Esophagus muscularis mucosa (tissue), 4 donors: ENCODE measurements at places on chromosomes 2 and 18. TPM values are rescaled to one million over a fixed set of nuclear protein-coding genes. Genes with fewer than 3 reads are reported as not detected.
A peak's percentile ranks its signal among the peaks of the same experiment; 100 is the strongest.

Gene ITPRIPL1
- 1.2 TPM for total RNA-seq

GRCh38 chr2:75614162-75614651, 32.4 kb upstream of the MRPL19 start:
- H3K36me3 ChIP-seq = no peaks in the 10 kb centered on the region
- no peaks in the 10 kb centered on the region for H3K4me1 ChIP-seq
- H3K27me3 ChIP-seq = peaks cover 31% of the 10 kb centered on the region
- peak; percentile 78 for DNase-seq
- no peak overlapping the region for H3K4me3 ChIP-seq

Gene BMP10
- not detected for total RNA-seq

Gene CRYBA2
- not detected for total RNA-seq

Gene IL1RN
- total RNA-seq = 4.1 TPM

GRCh38 chr2:148989882-148990493, 48.5 kb upstream of the LYPD6B start:
- H3K36me3 ChIP-seq = no peaks in the 10 kb centered on the region
- DNase-seq = no peak
- no peak overlapping the region for H3K27ac ChIP-seq
- no peaks in the 10 kb centered on the region for H3K4me1 ChIP-seq

Gene C1QL2
- total RNA-seq = not detected

GRCh38 chr18:51227660-51228059, 30.2 kb upstream of the MEX3C start:
- H3K27me3 ChIP-seq = no peaks in the 10 kb centered on the region
- no peak for DNase-seq

Gene BUB1
- total RNA-seq = not detected

Gene ELOA2
- total RNA-seq = not detected

DNA sequence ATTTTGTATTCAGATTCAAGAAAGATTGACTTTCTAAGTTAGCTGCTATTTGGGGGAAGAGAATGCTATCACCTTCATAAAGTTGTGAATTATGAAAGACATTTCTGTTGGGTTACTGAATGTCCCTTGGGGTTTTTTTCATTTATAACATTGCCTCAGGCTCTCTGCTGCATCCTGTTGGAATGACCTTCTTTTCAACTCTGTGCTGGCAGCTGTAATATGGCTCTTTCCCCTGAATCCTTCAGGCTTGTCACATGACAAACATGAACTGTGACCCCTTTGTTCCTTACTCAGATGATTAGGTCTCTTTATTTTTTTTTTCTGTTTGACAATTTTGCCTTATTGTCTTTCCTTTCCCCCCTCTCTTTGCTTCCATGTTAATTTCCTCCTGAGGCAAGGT, 159.8 kb downstream of the TAF4B start:
- H3K27ac ChIP-seq = no peak overlapping the region
- H3K4me1 ChIP-seq = peaks cover 19% of the 10 kb centered on the region
- no peak overlapping the region for H3K4me3 ChIP-seq
- no peak for DNase-seq
- H3K27me3 ChIP-seq = no peaks in the 10 kb centered on the region

DNA sequence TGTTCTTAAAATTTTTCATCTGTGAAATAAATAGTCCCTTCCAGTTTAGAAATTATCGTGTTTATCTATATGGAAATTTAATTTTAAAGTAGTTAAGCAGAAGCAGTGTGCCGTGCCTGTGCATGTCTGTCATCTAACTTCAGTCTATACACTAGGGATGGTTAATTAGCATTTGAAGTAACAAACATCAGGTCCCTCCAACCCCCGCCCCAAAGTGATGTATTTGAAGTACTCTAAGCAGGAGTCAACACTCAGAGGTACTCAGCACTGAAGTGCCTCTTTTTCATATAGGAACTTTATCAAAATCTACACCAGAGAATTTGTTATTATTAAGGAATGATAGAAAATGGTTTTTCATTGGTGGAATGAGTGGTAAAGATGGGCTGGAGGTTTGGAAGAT, 33.0 kb downstream of the LANCL1 start:
- no peak for DNase-seq
- no peaks in the 10 kb centered on the region for H3K27me3 ChIP-seq
- H3K4me1 ChIP-seq = no peaks in the 10 kb centered on the region
- H3K36me3 ChIP-seq = peaks cover 15% of the 10 kb centered on the region

- peaks cover 13% of the 10 kb centered on the region for H3K36me3 ChIP-seq
- no peaks in the 10 kb centered on the region for H3K27me3 ChIP-seq
- no peak overlapping the region for H3K4me3 ChIP-seq
These were observed 35.2 kb downstream of the ST3GAL5 start for GRCh38 chr2:85853499-85854165.

Gene LDLRAD4
- total RNA-seq = 20.4 TPM

Gene TBC1D8
- 22.0 TPM for total RNA-seq

Gene UGT1A10
- total RNA-seq = not detected

GRCh38 chr2:226705965-226706364, 93.7 kb downstream of the IRS1 start:
- H3K4me1 ChIP-seq = no peaks in the 10 kb centered on the region
- H3K27ac ChIP-seq = no peak overlapping the region
- H3K4me3 ChIP-seq = no peak overlapping the region
- DNase-seq = peak; percentile 80

Gene AKAIN1
- not detected for total RNA-seq

DNA sequence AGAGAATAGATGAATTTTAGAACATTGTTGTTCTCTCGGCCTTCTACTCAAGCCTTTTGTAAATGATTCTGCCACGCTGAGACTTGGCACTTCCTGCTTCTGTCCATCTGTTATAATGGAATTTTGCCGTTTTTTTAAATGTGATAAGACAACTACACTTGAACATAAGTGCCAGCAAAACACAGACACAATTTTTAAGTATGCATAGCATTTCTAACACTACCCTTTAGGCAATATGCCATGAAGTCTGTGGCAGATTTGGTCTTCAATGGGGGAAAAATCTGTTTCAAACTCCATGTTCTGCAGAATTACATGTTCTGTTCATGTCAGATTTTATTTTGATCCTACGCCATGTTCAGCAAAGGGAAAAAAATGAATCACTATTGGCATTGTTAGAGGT, 1170.7 kb upstream of the SLC39A10 start:
- no peaks in the 10 kb centered on the region for H3K4me1 ChIP-seq
- no peak overlapping the region for H3K27ac ChIP-seq
- no peak overlapping the region for H3K4me3 ChIP-seq
- DNase-seq = no peak

- no peaks in the 10 kb centered on the region for H3K36me3 ChIP-seq
- no peak overlapping the region for H3K4me3 ChIP-seq
- no peaks in the 10 kb centered on the region for H3K4me1 ChIP-seq
- H3K27me3 ChIP-seq = no peaks in the 10 kb centered on the region
These were observed 145.0 kb downstream of the ZNF407 start for GRCh38 chr18:74742573-74743243.

Gene TMEM127
- 42.8 TPM for total RNA-seq

DNA sequence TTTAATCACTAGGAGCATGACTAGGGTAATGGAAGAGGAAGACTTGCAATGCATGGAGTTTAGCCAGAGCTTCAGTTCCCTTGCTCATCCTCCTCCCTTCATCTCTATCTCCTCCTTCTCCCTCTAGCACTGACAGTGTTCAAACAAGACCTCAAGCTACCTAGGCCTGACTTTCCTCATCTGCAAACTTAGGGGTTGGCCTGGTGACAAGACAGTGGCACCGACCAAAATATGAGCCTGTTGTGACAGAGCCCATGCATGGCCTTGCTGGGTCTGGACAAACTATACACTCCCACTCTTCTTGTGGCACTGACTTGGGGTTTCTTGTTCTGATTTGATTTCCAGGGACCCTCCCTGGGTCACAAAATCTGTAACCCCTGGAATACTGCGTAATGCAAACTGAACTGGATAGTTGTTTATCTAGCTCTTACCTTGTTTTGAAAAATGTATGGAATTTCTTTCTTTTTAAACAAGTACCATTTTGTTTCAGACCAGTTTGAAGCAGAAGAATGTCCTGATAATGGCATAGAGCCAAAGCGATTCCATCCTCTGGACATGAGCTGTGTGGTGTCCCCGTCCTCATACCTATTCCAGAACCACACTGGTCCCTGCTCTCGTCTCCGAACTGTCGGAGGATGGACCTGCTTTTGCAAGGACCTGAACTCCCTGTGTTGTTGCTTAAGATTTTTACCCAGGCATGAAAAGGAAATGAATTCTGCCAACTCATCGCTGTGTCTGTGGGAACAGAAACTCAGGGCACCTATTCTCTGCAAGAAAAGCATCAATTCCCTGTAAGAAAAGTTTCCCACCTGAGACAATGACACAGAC, 33.4 kb upstream of the PPP4R1 start:
- DNase-seq = no peak
- no peaks in the 10 kb centered on the region for H3K36me3 ChIP-seq
- H3K27me3 ChIP-seq = no peaks in the 10 kb centered on the region
- no peak overlapping the region for H3K4me3 ChIP-seq
- H3K27ac ChIP-seq = no peak overlapping the region
- H3K4me1 ChIP-seq = peaks cover 17% of the 10 kb centered on the region

Gene TGFA
- total RNA-seq = 0.46 TPM

DNA sequence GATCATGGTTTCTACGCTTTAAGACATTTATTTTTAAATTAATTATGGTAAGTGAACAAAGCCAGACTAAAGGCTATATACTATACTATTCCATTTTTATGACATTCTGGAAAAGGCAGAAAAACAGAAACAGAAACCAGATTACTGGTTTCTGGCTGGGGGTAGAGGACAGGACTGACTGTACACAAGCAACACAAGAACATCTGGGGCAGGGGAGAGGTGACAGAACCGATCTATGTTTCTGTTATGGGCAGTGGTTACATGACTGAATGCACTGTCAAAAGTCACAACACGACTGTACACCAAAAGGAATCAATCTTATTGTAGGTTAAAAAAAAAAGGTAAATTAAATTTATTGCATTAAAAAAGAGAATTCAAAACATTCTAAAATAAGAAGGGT, 64.7 kb downstream of the PTPN2 start:
- no peak for DNase-seq
- H3K36me3 ChIP-seq = no peaks in the 10 kb centered on the region
- no peaks in the 10 kb centered on the region for H3K27me3 ChIP-seq

DNA sequence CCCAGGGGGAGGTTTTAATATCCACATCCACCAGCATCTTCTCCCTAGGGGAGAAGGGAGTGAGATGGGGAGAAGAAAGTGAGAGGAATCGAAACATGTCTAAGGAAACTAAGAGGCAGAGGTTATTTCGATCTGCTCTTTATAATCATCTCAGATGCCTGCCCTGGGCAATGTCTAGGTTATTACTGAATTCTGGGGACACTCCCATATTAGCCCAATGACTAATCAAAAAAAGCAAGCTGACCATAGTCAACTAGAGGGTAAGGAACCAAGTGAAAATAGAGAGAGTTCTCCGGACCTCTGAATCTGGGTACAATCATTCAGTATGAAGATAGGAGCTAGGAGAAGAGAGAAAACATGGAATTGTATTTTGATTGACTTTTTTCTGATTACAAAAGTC, 56.7 kb upstream of the EML4 start:
- no peak overlapping the region for H3K27ac ChIP-seq
- H3K4me3 ChIP-seq = no peak overlapping the region
- H3K4me1 ChIP-seq = peaks cover 20% of the 10 kb centered on the region

GRCh38 chr2:43495727-43496126, 100.1 kb downstream of the THADA start:
- H3K36me3 ChIP-seq = peaks cover 7% of the 10 kb centered on the region
- H3K4me1 ChIP-seq = no peaks in the 10 kb centered on the region
- H3K4me3 ChIP-seq = no peak overlapping the region

Gene GCG
- not detected for total RNA-seq

GRCh38 chr2:98341241-98341640, 5.0 kb upstream of the CNGA3 start:
- H3K27me3 ChIP-seq = no peaks in the 10 kb centered on the region
- no peak overlapping the region for H3K27ac ChIP-seq
- H3K4me3 ChIP-seq = no peak overlapping the region
- DNase-seq = no peak
- H3K36me3 ChIP-seq = no peaks in the 10 kb centered on the region
- H3K4me1 ChIP-seq = peaks cover 3% of the 10 kb centered on the region

DNA sequence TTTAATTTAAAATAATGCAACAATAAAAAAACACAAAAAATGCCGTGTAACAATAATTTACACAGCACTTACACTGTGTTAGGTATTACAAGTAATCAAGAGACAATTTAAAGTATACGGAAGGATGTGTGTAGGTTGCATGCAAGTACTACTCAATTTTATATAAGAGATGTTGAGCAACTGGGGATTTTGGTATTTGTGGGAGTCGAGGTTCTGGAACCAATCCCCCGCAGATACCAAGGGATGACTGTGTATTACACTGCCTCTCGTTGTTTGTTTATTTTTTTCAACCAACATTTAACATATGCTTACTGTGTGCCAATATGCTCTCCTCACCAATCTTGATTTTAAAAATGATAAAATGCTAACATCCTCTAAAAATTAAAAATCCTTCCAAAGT, 24.8 kb downstream of the MAP3K2 start:
- no peaks in the 10 kb centered on the region for H3K36me3 ChIP-seq
- H3K27me3 ChIP-seq = no peaks in the 10 kb centered on the region
- no peak overlapping the region for H3K27ac ChIP-seq
- DNase-seq = no peak

GRCh38 chr18:12276736-12277554, 22.8 kb downstream of the CIDEA start:
- H3K36me3 ChIP-seq = no peaks in the 10 kb centered on the region
- no peak overlapping the region for H3K4me3 ChIP-seq
- no peaks in the 10 kb centered on the region for H3K27me3 ChIP-seq
- DNase-seq = no peak

DNA sequence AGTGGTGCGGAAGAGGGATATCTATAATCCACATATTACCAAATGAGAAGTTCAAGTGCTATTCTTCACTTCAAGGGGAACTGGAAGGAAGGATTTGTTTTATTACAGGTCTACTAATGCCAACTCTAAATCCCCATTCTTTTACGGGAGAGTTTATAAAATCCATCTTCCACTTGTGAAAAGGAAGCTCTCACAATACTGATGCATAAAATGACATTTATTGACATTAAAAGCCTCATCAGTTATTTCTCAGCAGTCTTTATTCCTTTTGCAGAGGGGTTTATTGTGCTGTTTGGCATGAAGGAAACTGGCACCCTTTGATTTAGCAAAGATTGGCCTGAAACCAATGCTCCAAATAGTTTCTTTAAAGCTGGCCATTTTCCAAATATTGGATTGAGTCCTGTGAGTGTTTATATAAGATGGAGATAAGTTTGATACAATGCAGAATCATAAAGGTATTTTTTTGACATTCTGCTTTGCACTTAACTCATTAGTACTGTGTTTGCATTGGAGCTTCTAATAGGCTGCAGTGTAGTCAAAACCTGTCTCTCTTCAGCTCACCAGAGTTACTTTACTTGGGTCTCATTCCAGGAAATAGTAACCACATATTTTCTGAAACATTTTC, 26.6 kb downstream of the LRP1B start:
- no peak overlapping the region for H3K4me3 ChIP-seq
- H3K27me3 ChIP-seq = no peaks in the 10 kb centered on the region
- H3K27ac ChIP-seq = no peak overlapping the region

GRCh38 chr2:26230806-26231205, 13.6 kb downstream of the HADHA start:
- H3K27ac ChIP-seq = no peak overlapping the region
- no peaks in the 10 kb centered on the region for H3K4me1 ChIP-seq
- no peak overlapping the region for H3K4me3 ChIP-seq
- no peak for DNase-seq

- no peak overlapping the region for H3K4me3 ChIP-seq
- peaks cover 58% of the 10 kb centered on the region for H3K4me1 ChIP-seq
- no peak for DNase-seq
These were observed 21.4 kb upstream of the RHOB start for GRCh38 chr2:20425371-20425881.
